ENCODE measurements at places on chromosomes 5 and 9.

- no peak for DNase-seq
These were observed 30.9 kb downstream of the ZNF366 start for GRCh38 chr5:72476275-72476674.

DNA sequence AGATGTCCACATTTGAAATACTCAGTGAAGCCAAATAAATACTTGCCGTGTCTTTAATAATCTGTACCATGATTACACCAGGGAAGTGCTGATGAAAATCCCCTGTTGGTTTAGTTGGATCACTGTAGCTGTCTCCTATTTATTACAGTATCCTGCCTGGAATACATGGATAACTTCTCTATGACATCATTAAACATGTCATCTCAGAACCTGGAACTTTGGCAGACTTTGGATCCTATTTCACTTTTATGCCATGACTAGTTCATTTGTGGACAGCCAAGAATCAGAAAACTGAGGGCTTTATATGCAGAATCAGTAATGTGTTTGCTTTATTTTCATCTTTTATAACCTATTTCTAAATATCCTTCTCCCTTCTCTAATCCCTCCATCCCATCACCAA, at the start of gene TXNDC8:
TXNDC8 (minus strand) TSS at position 137 of the 400 bp plus-strand sequence.
- no peak for DNase-seq

DNA sequence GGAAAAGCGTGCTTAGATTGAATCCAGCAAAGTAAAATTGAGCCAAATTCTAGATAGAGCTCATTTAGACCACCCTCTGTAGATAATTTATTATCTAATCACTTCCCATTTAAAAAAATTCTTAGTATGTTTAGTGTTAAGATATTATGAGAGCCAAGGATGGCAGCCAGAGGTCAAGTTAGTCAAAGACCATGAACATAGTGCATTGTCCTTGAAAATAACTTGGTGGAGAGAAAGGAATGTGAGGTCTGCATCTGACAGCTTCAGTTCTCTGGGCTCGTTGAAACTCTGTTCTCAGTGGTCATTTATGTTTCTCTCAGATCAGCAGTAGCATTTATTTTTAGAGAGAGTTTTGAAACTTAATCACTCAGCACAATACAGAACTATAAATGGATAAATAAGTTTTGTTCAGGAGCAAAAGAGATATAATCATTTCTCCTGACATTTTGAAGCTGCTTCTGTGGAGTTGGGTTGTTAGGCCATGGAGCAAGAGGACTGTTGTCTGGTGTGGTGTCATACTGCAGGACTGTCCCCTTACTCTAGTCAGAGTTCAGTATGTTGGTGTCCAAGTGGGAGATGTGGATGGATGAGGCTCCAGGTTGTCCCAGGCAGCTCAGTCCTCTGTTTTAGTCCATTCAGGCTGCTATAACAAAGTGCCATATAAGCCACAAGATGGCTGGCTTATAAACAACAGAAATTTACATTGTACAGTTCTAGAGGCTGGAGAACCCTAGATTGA, 337.7 kb downstream of the FBXL7 start:
- no peak for DNase-seq

DNA sequence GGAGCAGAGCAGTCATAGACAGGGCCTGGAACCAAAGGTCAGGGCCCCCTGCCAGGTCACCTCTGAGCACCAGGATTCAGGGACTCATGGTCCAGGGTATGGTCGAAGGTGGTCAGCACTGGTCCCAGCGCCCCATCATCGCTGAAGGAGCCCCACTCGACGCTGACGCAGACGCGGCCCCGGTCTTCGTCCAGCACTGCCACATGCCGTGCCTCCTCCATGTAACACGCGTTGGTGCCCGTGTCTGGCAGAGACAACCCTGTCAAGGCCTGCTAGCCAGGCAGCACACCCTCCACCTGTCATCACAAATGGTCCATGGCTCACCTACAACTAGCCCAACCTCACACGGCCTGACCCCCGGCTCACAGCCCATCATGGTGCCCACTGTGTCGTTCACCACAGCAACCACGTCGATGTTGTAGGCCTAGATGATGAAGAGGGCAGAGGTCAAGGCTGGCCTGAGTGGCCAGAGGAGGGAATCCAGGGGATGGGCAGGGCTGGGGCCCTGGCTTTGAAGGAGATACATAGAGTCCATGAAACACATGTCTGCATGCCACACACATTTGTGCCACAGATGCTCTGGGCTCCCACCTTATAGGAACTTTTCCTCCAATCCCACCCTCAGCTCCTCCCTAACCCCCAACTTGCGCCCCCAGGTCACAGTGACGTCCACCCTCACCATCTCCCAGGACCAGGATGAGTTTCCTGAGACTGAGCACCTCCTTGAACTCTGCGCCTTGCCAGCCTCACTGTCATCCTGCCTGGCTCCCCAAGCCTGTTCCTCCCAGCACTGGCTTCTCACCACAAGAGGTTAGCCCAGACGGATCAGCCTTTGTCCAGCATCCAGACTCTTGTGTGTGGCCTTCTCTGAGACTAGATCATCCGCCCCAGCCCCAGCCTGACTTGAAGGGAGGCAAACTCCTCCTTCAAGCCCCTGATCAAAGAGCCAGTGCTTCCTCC, 9.5 kb downstream of the HK3 start:
- no peak for DNase-seq

- no peak for DNase-seq
These were observed 146.3 kb downstream of the DMAC1 start for GRCh38 chr9:7653262-7653661.

GRCh38 chr9:5873439-5873838, 17.2 kb upstream of the MLANA start:
- no peak for DNase-seq

DNA sequence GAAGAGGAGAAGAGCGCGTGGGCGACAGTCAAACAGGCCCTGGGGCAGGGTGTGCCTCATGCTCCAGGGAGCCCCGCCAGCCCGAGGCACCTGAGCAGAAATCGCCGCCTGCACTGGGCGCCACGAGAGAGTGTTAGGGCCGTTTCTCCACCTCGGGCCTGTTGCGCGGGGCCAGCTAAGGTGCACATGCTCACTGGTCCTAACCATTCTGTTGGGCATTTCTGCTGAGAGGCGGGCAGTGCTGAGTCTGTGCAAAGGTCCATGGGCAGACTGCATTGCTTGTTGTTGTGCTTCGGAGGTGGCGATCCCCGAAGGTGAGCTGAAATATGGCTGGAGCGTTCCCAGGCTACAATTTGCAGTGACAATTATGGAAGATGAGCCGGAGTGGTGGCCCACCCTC, 367.8 kb upstream of the SPATA31A5 start:
- DNase-seq = no peak

GRCh38 chr5:142770650-142771609, 753 bp downstream of the ARHGAP26 start:
- DNase-seq = no peak

DNA sequence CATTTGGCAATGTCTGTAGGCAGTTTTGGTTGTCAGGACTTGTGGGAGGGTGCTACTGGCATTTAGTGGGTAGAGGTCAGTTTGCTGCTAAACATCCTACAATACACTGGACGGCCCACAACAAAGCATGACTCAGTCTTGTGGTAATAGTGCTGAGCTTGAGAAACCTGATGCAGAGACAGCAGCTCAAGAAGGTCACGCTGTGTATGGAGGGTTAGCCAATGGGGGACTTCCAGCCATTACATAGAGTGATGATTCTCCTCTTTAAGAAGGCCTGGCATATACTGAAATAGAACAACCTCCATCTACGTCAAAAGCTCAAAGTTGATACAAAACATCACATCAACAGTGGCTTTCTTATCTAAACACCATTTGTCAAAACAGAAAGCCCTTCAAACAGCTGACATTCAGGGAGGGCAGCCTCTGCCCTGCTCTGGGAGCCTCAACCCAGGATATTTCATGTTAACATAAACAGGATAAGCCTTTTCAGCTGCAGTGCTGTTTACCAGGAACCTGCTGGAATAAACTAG, 143.0 kb downstream of the GPBP1 start:
- no peak for DNase-seq

- no peak for DNase-seq
These were observed 25.6 kb downstream of the C5orf15 start for GRCh38 chr5:133942614-133943474.

GRCh38 chr5:170846846-170847245, 15.0 kb upstream of the RANBP17 start:
- DNase-seq = no peak

DNA sequence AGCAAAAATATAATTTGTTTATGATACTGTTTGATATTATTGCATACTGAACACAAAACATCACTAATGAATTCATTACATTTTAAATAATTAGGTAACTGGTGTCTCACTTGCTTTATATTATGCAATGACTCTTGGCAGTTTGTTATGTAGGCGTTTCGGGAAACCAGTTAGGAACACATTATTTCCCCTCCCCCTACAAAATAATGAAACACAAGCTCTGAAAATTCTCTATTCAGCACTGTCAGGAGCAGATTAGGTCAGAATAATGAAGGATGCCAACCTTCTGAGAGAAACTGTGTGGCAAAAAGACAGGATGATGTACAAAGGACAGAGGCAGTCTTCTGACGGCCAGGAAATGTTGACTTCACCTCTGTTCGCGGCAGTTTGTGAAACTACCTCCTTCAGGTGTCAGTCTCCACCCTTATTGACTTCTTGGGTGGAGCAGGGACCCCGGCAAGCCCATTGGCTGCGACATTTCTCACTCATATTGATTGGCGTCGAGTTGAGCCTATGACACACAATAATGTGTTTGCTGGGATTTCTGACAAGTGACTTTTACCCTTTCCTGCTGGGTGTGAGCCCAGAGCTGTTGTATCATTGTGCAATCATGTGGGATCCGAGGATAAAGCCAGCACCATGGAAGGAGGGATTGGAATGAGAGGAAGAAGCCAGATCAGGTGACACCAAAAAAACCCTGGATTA, 33.9 kb downstream of the SH3PXD2B start:
- DNase-seq = no peak

- no peak for DNase-seq
These were observed 1.9 kb downstream of the GABRP start for GRCh38 chr5:170785416-170785815.

DNA sequence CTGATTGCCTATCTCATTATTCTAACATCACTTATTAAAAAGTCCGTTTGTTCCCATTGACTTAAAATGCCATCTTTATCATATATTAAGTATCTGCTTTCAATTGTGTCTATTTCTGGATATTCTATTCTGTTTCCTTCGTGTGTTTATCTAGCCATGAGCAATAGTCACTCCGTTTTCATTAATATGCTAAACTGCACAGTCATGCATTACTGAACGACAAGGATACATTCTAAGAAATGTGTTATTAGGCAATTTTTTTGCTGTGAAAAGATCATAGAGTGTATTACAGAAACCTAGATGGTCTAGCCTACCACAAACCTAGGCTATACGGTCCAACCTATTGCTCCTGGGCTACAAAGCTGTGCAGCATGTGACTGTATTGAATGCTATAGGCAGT, 482.9 kb downstream of the IRX1 start:
- no peak for DNase-seq

GRCh38 chr5:179733772-179734126, 1.1 kb downstream of the MAML1 start:
- no peak for DNase-seq

DNA sequence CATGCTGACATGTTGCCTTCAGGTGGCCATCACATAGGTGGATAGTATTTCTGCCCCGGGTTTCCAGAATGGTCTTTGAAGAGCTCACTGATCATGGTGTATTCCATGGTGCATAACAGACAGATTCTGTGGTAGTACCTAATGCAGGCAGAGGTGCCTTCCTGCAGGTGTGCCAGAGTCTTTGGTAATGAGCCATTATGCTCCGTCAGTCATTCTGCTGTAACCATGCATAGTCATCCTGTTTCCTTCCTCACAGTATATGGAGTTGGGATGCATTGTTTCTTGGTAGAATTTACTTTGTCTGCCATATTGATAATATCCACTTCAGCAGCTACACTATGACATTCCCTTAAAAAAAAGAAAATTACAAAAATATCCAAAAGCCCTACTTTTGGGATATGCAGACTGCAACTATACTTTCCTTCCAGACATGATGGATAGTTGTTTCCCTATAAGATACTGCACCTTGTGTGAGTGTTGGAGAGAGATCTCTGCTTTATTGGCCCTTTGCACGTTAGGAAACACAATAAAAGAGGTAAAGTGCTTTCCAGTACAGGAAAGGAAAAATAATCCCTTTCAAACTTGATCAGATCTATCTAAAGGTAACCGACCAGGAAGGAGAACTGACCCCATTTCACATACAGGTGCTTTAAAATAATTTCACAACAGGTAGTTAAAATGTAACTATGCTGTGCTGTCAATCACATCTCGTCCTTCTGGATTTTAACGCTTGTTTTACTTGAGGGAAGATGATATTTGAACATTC, 537.5 kb upstream of the WWC1 start:
- DNase-seq = no peak

GRCh38 chr5:68243681-68244080, 28.1 kb downstream of the PIK3R1 start:
- DNase-seq = no peak

DNA sequence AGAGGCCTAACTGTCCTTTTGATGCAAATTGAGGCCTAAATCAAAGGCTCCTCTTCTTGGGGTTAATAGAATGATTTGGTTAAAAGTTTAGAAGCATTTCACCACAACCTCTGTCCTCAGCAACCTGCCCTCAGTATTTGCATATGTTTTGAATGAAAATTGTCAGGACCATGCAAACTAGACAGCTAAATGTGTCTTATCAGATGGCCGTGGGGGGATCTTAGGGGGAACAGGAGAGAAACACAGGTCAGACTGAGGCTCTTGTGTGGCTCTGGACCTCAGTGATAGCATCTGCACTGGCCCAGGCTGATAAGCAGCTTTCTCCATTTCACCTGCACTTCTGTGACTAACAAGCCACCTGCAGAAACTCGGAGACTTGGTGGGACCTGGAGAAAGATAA, 49.0 kb downstream of the FOXI1 start:
- no peak for DNase-seq

- no peak for DNase-seq
These were observed 15.1 kb downstream of the LPAR1 start for GRCh38 chr9:111023128-111023527.

- DNase-seq = no peak
These were observed 34.5 kb upstream of the KLF9 start for GRCh38 chr9:70448919-70449318.

DNA sequence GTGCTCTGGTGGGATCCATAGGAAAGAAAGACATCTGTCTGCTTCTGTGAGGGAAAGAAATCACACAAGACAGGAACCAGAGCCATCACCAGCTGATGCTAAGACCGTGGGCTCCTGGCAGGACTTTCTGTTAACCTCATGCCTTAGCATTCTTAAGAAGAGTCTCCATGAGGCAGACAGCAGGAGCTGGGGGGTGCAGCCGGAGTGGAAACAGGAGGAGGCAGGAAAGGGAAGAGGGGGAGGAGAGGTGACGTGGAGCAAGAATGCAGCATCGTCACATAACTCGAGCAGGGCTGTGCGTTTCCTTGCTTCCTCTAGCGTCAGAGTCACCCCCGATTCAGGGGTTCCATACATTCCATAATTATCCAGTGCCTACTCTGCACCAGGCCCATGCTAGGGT, 53.6 kb downstream of the ERGIC1 start:
- DNase-seq = no peak

DNA sequence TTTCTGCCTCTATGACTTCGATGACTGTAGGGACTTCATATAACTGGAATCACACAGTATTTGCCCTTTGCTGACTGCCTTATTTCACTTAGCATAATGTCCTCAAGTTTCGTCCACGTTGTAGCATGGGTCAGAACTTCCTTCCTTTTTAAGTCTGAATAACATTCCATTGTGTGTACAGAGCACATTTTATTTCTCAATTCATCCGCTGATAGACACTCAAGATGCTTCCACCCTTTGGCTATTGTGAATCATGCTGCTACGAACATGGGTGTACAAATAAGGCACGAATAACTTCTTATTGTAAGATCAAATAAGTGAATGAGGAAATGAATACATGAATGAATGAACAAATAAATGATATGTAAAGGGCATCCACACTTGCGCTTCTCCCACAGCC, 13.0 kb downstream of the BARX1 start:
- DNase-seq = no peak

- no peak for DNase-seq
These were observed 12.7 kb upstream of the GOLM1 start for GRCh38 chr9:86112057-86112456.
